ENCODE measurements at places on chromosomes 3 and 15.

DNA sequence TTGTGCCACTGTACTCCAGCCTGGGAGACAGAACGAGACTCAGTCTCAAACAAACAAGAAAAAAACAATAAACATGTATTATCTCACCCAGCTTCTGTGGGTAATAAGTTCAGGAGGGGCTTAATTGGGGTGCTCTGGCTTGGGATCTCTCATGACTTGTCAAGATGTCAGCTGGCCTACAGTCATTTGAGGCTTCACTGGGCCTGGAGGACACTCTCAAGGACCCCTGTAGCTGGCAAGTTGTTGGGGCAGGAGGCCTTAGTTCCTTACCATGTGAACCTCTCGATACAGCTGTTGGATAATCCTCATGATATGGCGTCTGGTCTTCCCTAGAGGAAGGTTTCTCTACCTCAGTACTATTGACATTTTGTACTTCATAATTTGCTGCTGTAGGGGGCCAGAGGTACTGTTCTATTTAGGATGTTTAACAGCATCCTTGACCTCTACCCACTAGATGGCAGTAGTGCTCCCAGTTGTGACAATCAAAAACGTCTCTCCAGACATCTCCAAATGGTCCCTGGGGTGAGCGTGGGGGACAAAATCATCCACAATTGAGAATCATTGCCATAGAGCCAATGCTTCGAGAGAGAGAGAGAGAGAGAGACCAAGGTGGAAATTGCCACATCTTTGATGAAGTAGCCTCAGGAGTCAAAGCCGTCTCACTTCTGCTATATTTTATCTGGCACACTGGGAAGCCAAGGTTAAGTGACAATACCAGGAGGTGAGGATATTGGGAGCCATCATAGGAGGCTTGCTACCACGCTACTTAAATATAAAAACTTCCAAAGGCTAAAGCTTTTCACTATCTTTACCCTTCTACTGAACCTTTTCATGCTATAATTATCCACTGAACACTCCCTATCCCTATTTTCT lies 23.9 kb upstream of the SLTM start:
- peak; percentile 9 for DNase-seq

- DNase-seq: no peak
These were observed 244.1 kb upstream of the NR2E3 start for GRCh38 chr15:71566226-71566625.

GRCh38 chr15:87792250-87793040 lies 464.1 kb downstream of the NTRK3 start:
- DNase-seq: no peak

DNA sequence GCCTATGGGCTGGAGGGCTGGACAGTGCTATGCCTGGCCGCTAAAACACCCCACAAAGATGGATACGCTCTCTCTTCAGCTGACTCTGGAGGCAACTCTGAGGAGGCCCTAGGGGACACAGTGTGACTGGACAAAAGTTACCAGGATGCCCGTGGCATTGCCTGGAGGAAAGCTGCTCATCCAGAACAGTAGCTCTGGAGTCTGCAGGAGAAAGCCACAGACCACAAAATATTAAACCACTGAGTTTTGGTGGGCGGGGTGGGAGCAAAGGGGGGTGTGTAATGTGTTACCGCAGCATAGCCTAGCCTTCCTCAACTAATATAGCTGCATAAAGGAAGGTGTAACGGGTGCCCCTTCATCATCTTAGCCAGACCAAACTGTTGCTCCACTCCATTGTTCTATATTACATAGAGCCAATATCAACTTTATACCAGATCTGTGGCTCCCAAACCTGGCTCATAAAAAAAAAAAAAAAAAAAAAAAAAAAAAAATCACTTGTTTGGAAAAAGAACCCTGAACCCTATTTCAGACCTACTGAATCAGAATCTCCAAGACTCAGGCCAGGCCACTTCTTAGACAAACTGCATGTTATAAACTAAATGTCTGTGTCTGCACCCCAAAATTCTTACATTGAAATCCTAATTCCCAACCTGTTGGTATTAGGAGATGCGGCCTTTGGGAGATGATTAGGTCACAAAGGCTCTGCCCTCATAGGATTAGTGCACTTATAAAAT lies 132.6 kb downstream of the TNIK start:
- no peak for DNase-seq

DNA sequence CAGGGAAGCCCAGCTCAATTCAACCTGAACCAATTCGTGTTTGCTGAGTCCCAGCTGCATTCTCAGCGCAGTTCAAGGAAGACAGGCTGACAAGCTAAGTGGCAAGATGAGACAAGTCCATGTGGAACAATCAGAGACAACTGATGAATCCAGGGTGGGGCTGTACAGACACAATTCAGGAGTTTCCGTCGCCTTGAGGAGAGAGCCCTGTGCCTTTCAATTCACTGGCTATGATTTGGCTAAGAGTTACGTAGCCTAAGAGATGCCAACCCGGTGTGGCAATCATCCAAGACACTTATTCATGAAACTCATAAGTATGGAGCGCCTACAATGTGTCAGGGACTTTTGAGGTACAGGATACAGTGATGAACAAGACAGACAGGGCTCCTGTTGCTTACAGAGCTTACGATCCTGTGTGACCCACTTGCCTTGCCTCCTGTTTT lies 15.5 kb upstream of the ZBED2 start:
- DNase-seq: no peak

GRCh38 chr3:21059404-21059803 lies 691.6 kb downstream of the ZNF385D start:
- no peak for DNase-seq

GRCh38 chr15:96358821-96359615 lies 28.5 kb downstream of the NR2F2 start:
- DNase-seq: no peak

All from hippocampal formation (tissue), 2 donors.